ENCODE measurements at places on chromosomes 7 and 10.

GRCh38 chr7:2529161-2530070 is 9.8 kb downstream of the LFNG start:
- peak; percentile 77 for DNase-seq

DNA sequence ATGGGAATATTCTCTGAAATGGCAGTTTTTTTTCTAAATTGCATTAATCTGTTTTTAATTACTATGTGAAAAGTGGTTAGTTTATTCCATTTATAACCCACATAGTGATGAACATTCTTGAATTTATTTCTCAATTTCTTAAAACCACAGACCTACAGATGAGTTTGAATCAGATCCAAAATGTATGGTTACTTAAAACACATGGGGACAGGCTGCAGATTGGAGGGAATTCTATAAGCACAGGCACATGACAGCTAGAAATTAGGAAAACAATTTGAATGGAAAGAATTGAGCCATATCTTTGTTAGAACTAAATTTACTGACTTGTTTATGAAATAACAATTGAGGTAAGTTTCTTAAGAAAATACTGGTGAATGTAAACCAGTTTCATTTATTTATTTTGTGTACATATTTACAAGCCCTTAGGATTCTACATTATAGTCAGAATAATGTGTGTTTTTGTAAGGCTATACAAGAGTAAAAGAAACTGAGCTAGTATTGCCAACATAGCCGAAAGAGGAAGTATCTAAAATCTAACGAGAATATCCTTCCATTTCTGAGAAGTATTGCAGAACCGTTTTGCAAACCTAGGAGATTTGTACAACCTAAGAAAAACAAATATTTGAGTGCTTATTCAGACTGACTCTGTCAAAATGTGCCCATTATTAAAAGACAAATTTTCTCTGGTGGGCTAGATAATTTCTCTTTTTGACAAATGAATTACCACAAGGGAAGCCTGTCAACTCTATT is 434.3 kb upstream of the SEMA3D start:
- DNase-seq, result no peak

GRCh38 chr10:124993345-124993708 is 51.4 kb downstream of the ZRANB1 start:
- no peak for DNase-seq

DNA sequence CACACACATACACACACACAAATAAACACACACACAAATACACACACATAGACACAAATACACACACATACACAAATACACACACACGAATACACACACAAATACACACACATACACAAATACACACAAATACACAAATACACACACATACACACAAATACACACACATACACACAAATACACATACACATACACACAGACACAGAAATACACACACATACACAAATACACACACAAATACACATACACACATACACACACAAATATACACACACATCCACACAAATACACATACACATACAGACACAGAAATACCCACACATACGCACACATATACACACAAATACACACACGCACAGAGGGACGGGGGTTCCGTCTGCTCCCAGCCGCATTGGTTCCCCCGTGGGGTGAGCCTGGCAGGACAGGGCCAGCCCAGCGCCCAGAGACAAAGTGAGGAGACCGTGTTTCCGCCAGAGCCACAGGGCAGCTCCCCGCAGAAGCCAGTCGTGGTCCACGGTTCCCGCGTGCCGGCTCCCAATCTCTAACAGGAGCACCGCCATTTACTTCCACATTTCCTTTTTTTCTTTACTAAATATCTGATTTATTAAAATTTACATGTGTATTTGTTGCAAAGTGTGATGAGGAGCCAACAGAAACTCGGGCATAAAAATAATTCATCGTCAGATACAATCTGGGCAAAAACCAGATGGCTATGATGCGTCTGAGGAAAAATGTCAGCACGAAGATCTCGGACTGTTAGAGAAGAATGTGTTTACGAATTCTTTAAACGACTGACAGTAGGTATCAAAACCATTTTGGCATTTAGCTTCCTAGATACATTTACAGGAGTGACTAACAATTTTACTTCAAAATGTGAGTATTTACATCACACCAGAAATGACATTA is 3.1 kb upstream of the KNDC1 start:
- DNase-seq, result no peak

- DNase-seq, result peak; percentile 23
Observed at GRCh38 chr7:44064791-44065430, 456 bp downstream of the PGAM2 start.
